ENCODE measurements at places on chromosomes 5 and 9.

- peak; percentile 42 for DNase-seq
Observed at GRCh38 chr5:139164020-139164419, 34.1 kb downstream of the SIL1 start.

- no peak for DNase-seq
Observed at GRCh38 chr5:81315336-81315735, 13.9 kb downstream of the ZCCHC9 start.

GRCh38 chr9:115050002-115050490 lies 67.9 kb downstream of the TNC start:
- no peak for DNase-seq

- DNase-seq: no peak
Observed at GRCh38 chr5:123673107-123673506, 161.1 kb downstream of the CSNK1G3 start.

DNA sequence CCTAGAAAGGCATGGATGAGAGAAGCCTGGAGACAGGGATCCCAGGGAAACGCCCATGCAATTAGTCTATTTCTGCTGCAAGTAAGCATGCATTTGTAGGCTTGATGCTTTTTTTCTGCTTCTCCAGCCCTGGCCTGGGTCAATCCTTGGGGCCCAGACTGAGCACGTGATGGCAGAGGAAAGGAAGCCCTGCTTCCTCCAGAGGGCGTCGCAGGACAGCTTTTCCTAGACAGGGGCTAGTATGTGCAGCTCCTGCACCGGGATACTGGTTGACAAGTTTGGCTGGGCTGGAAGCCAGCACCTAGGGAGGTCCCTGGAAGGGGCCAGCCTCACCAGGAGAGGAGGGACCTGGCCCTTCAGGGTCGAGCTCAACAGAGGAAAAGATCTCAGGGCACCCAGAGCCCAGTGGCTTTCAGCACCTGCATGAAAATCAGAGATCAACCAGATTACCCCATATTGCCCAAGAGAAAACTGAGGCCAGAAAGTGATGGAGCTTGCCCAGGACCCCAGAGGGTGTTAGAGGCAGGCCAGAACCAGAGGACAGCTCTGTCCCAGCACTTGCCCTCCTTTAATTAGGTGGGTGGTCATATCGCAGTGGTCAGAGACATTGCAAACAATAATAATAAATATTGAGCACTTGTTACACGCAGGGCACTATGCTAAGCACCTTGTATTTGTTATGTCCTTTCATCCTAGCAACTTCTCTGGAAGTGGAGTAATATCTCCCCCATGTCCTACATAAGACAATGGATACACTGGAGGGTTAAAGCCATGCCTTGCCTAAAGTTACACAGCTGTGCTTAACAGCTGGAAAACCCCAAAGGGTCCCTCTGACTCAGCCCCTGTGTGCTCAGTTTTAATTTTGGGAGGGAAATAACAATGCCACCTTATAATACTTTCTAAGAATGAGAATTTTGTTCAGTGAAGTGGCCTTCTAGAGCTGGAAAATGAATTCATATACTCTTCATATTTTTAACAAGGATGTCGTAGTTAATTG lies 67.1 kb downstream of the KLF4 start:
- peak; percentile 59 for DNase-seq

DNA sequence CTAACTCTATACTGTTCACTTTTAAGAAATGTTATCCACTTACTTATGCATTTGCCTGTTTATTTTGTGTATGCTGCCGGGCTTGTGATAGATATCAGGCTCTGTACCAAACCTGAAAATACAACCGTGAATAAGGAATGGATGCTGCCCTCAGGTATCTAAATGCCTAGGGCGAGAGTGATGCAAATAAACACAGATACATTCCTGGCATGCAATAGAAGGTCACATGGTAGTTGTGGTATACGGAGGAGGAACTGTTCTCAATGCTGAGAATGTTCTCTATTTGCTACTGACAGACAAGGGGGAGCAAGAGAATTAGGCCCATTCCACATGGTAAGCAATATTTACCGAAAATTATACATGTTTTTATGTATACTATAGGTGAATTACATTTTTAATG lies 227.8 kb downstream of the ICE1 start:
- DNase-seq: no peak

GRCh38 chr5:76337953-76338451 lies 65.1 kb upstream of the IQGAP2 start:
- DNase-seq: peak; percentile 44

- no peak for DNase-seq
Observed at GRCh38 chr9:36398745-36399144, 1.3 kb downstream of the RNF38 start.

- no peak for DNase-seq
Observed at GRCh38 chr5:135212361-135213026, 178.5 kb upstream of the PITX1 start.

DNA sequence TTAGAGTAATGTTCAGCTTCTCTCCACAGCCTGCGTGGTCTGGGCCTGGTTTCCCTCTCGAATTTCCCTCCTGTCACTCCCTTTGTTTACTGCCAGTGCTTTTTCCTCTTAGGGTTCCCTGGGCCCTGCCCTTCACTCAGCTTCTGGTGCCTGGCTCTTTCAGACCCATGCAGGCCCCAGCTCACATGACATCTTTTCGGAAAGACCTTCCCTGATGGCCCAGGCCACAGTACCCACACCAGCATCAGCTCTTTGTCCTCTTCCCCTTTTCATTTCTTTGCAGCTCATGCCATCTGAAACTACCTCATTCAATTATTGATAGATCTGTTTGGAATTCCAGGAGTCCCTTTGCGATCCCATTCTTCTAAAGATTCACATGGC lies 68.1 kb upstream of the ABL1 start:
- no peak for DNase-seq

DNA sequence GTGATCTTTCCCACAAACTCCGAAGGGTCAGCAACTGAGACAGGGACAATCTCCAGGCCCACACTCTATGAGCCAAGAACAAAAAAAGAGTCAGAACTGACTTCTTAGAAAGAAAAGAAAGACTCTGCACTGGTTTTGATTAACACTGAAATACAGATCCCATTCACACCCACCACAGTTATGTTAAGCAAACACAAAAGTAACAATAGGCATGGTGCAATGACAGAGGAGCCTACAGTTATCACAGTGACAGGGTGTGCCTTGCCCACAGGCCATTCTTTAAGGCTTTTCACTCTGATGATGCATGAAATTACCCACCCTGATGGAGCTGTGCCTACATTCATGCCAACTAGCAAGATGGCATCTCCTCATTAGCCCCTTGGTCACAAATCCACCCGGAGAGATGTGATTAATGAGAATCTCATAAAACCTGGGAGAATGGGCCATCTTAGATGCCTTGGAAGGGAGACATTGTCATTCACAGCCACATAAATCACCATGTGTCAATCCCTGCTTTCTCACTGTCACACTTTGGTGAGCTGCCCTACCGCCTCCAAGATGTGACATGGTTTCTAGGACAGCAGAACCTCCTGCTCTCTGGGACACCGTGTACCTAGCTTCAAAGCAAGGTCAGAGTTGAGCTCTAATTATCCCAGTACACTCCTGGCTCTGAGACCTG lies 27.6 kb upstream of the FSTL4 start:
- no peak for DNase-seq

DNA sequence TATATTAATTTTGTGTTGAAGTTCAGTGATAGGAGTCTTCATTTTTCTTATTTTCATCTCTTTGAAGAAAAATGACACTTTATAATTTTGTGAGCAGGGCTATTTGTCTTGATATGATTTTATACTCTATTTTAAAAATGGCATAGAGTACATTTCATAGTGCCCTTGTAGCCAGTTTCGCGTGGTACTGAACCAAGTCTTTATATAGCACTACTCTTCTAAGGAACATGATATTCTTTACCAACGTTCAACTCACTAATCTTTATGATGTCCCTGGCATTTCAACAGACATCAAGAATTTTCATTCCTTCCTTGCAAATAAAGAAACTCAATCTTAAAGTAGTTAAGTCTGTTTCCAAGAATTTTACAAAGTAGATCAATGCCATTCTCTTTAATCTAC lies 41.5 kb upstream of the HOMER1 start:
- DNase-seq: no peak

DNA sequence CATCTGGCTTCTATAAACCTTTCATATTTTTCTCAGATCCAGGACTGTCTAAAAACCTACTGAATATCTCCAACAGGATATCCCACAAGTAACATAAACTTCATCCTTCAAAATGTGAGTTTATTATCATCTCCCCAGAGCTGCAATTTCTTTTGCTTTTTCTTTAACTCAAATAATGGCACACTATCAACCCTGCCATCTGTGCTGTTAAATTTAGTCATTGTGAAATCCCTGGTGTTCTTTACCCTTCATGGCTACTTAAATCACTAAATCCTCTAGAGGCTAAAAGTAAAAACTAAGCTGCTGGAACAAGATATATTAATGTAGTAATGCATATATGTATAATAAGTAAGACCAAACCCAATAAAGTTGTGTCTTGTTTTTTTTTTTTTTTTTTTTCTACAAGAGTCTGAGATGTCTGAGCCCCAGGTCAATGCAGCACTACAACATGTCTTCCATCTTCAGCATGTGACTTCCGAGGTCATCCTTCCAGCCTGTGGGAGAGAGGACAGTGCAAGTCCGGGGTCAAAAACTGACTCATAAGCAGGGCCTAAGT lies 362.9 kb downstream of the ADGRV1 start:
- no peak for DNase-seq

DNA sequence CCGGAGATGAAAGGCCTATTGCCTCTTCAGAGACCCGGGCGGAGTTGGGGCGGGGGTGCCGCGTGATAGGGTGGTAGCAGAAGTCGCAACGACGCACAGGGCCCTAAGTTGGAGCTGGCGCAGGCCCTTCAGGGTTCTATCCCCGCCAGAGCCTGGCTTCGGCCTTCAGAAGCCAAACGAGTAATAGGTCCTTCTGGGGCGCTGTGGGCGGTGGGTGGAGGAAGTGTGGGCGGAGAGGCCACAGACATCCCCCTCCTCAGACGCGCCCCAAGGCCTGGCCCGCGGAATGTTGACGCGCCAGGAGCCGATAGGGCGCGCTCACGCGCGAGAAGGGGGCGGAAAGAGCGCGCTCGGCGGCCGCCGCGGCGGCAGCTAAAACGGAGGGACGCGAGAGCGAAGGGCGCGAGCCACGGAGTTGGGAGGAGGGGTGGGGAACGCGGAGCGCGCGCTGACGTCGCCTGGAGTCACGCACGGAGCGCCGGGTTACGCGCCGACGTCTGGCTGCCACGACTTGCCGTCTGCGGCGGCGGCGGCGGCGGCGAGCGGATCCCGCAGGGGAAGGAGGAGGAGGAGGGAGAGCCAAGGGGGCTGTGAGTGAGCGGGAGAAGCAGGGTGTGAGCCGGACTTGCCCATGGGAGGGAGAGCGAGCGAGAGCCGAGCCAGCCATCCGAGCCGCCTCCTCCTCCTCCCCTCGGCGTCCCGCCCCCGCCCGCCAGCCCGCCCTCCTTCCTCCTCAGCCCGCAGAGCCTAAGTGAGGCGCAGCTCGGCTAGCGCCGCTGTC lies 6.4 kb upstream of the PURA start:
- DNase-seq: peak; percentile 95

GRCh38 chr5:127313847-127314473 lies 23.4 kb downstream of the MEGF10 start:
- peak; percentile 79 for DNase-seq

DNA sequence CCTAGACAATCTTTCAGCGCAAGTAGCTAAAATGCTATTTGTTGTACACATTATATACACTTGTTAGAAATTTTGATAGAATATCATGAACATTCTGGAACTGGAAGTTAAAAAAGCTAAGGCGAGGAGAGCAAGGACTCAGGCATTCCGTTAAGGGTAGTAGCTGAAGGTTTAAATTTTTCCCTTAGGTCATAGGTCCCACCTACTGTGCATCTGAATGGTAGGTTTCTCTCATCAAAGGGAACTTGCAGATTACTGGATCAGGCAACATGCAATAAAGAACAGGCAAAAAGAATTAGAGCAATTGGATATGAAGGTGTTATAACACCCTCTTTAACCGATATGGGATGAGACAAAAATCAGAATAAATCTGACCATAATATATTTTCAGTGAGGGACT lies 32.8 kb downstream of the TMEM161B start:
- DNase-seq: no peak

- DNase-seq: no peak
Observed at GRCh38 chr5:470961-471749, 28.2 kb downstream of the EXOC3 start.

GRCh38 chr5:64619609-64620008 lies 70.7 kb upstream of the SHISAL2B start:
- DNase-seq: no peak
